GM10248 (cell line): ENCODE measurements at places on chromosomes 6 and 20.

- DNase-seq: peak; percentile 20
Observed at GRCh38 chr6:24357336-24358218, at the start of gene DCDC2. TSS of gene DCDC2 (minus strand) at chr6:24358059. CDS start at chr6:24357750, 309 bp downstream.

- no peak for DNase-seq
Observed at GRCh38 chr6:127865108-127865507, 35.8 kb downstream of the THEMIS start.

- DNase-seq: no peak
Observed at GRCh38 chr6:53982366-53983050, 128.7 kb upstream of the MLIP start.

- DNase-seq: no peak
Observed at GRCh38 chr6:15255909-15256395, 10.1 kb downstream of the JARID2 start.

- no peak for DNase-seq
Observed at GRCh38 chr6:130600880-130601341, 226.3 kb upstream of the SMLR1 start.

DNA sequence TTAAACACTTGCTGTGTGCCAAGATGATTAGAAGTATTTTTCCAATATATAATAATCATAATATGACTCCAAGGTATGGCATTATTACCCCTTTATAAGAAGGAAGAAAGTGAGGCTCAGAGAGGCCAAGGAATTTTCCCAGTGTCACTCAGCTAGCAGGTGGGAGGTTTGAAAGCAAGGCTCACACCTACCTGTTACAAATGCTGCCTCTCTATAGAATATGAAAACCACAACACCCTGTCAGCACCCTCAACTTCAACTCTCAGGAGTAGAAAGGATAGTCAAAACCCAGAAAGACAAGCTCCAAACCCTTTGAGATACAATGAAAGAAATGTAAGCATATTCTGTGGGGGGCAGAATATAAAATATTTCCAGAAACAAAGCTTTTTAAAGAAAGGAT, 76.7 kb downstream of the LAMP5 start:
- no peak for DNase-seq

GRCh38 chr6:24558516-24558915, 63.7 kb downstream of the ALDH5A1 start:
- no peak for DNase-seq

- DNase-seq: no peak
Observed at GRCh38 chr6:165698868-165699267, 35.8 kb upstream of the PDE10A start.

- DNase-seq: no peak
Observed at GRCh38 chr6:147958683-147959082, 384.0 kb upstream of the SASH1 start.

DNA sequence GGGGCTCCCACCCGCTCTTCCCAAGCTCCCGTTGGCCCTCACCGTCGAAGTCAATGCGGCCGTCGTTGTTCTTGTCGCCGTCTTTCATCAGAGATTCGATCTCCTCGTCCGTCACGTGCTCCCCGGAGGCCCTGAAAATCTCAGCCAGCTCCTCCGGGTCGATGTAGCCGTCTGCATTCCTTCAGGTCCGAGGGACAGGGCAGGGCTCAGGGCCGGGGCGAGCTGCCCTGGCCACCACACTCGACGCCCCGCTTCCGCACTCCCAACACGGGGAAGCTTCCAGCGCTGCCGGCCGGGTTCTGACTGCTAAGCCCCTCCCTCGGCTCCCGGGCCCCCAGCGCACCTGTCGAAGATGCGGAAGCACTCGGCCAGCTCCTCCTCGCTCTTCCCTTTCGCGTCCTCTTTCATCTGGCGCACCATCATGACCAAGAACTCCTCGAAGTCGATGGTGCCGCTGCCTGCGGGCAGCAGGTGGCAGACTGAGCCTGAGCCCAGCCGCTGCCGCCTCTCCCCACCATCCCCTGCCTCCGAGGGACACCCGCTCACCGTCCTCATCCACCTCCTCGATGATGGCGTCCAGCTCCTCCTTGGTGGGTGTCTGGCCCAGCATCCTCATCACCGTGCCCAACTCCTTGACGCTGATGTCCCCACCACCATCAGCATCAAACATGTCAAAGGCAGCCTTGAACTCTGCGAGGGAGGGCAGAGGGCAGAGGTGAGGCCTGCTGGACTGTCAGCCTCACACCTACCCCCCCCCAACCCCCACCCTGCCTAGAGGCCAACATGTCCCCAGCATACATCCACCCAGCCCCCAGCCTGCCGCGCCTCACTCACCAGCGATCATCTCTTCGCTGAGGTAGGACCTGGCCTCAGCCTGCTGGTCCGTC, 2.9 kb downstream of the TNNC2 start:
- peak; percentile 65 for DNase-seq

GRCh38 chr6:43293698-43294097, 4.4 kb upstream of the SLC22A7 start:
- no peak for DNase-seq

DNA sequence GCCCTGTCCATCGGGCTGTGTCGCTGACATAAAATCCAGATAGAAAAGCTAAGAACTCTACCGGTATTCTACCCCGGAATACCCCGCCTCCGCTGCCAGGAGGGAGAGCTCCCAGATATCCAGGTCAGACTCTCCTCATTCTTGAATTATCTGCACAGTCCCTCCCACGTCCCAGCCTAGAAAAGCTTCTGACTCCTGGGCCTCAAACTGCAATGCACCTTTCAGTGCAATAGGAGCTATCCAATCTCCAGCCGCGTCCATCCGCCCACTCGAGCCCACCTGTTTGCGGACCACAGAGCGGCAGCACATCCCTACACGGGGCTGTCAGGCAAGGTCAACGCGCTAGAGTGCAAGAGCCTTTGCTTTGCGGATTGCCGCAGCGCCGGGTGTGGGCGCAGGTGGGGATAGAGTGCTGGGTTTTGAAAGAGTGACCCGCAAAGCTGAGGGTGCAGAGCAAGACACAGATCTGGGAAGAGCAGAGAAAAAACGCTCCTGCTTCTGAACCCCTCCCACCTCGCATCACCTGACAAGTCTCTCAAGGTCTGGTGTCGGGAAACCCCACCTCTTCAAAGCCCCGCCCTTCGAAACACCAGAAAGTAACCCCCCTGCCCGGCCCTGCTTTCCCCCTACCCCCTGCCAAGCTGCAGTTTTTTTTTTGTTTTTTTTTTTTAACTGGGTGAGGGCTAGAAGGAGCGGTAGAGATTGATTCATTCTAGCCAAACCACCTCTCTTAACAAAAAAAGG, 1.3 kb downstream of the TAPBP start:
- peak; percentile 88 for DNase-seq

GRCh38 chr6:43257367-43258145, 14.3 kb downstream of the TTBK1 start:
- DNase-seq: no peak

- DNase-seq: no peak
Observed at GRCh38 chr6:161660666-161661571, 387.1 kb upstream of the AGPAT4 start.

DNA sequence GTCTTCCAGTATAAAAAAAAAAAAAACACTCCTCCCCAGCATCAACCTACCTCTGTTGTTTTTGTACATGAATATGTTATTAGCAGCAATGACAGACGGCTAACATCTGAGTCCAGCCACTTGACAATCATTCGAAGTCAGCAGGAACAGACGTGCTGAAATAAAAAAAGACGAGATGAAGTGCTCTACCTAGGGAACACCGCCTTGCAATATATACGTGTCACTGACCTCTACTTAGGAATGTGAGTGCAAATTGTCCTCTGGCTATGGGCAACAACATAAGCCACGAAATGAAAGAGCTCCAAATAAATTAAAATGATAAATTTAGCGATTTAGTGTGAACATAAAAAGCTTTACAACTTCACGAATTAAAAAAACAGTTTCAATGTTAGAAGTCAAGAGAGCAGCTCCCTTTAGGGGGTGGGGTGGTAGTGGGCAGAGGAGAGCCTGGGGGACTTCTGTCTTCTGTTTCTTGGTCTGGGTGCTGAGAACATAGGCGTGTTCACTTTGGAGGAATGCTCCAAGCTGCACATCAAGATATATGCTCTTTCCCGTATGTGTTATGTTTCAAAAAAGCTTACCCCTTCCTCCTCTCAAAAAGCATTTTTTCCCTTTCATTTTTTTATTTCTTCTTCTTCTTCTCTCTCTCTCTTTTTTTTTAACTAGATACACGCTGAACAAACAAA, 23.3 kb downstream of the EDN1 start:
- no peak for DNase-seq

DNA sequence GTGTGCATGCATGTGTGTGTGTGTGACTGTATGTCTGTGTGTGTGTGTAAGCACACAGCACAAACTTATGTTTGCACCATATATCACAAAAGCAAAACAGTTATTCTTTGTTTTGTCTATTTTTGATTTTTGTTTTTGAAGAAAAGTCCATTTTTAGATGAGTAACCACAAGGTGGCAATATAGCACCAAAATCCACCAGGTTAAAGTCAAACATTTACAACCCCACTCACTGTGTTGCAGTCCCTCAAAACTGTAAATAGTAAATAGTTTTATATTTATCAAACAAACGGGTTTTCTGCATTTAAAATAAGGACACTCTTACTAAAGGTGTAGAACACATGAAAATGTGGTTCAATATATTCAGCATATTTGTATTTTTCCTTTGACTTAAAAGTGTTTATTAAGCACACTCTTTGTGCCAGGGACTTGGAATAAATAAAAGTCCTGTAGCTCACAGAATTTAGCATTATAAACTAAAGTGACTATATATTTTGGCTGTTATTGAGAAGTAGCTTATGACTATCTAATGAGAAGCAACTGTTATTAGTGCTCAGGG, 118.5 kb downstream of the GFRAL start:
- DNase-seq: peak; percentile 4

- DNase-seq: no peak
Observed at GRCh38 chr6:2744778-2745177, 5.9 kb downstream of the MYLK4 start.

DNA sequence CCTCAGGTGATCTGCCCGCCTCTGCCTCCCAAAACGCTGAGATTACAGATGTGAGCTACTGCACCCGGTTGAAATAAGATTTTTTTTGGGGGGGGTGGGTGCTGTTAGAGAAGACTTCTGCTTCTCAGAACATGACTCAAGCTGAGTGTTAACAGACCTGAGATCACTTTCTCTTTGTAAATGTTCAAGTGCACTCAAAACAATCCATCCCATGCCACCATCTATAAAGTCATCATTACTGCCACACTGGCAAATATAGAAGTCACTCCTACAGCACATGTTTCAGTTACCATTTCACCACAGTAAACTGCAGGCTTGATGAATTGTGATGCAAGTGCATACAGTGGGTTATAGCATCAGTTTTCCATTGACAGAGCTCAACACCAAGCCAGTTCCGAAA, 9.0 kb downstream of the VPS16 start:
- no peak for DNase-seq

- no peak for DNase-seq
Observed at GRCh38 chr6:160254467-160255312, 3.9 kb downstream of the SLC22A2 start.

DNA sequence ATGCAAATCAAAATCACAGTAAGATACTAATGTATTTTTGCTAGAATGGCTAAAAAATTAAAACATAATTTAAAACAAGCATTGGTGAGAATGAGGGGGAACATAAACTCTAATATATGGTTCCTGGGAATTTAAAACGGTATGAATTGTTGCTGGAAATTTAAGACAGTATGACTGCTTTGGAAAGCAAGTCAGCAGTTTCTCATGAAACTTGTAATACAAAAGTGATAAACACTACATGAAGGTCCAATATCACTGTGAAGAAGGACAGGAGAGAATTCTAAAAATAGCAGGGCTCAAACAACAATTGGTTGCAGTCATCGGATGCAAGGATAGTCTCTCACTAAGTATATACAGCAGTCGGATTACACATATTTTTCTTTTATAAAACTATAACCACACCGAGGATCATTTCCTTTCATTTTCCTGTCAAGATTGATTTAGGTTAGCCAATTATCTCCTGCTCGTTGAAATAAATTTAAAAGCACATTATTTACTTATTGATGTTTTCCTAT, 18.5 kb upstream of the PRSS16 start:
- DNase-seq: no peak

GRCh38 chr20:63293871-63294535, 1.0 kb downstream of the COL20A1 start:
- no peak for DNase-seq
